ENCODE measurements at places on chromosomes 7 and 10. TPM values are rescaled to one million over a fixed set of nuclear protein-coding genes. Genes with fewer than 3 reads are reported as not detected.

Gene CALML5
- not detected for total RNA-seq

DNA sequence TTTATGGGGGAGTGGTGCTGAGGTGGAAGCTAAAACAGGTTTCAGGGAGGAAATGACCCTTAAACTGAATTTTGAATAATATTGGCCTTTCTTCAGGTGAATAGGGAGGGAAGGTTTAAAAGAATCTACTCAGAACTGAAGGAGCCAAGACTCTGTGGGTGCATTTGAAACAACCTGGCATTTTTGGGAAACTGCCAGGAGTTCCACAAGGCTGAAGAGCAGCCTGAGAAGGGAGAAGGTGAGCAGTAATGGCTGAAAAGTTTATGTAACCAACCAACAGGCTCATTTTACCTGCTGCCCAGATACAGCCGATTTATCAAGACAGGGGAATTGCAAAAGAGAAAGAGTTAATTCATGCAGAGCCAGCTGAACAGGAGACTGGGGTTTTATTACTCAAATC lies 4.0 kb upstream of the PANK1 start:
- DNase-seq: no peak

DNA sequence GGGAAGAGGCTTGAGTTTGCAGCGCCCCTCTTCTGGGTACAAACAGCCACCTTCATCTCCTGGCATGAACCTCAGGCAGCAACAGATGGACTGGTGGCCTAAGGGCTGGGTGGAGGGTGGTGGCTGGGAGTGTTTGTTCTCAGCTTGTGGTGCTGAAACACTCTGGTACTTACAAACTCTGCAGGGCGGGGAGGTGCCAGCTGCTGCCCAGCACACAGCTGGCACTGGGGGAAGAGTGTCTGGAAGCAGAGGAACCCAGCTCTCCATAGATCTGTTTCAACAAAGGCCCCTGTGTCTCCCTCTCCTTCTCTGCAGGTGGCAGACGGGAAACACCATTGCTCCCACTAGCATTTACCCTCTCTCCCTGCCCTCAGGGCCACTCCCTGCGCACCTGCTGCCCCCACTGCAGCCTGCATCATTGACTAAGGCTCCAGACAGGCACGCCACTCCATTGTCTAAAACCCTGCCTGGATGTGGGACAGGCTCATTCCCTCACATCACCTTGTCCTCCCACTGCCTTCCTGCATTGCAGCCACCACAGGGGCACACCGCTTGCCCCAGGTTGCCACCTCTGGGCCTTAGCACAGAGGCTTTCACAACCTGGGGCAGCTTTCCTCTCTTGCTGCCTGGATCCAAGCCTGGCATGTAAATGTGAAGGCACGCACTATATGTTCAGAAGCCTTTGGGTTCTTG lies 6.5 kb downstream of the ARHGAP22 start:
- no peak for DNase-seq

DNA sequence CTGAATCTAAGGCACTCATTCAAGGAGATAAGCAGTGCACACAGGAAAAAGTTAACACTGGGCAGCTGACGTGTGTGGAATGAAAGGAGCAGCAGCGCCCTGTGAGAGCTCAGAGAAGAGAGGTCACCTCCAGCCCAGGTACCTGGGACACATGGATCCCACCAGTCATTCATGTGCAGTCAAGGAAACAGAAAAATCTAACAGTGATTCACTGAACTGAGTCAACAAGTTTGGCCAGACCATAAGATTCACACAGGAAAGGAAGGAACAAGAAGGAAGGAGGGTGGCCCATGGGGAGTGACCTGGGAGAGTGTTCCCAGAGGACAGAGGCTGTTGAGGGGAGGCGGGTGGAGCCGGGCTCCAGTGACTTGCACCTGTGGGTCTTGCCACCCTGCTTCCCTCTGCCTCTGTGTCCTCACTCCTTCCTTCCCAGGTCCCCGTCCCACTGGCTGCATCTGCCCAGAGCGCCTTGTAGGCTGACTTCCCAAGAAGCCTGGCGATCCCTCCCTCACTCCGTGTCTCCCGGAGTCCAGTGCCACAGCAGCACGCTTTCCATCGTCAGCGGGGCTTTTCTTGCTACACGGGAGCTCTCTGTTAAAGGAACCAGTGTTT lies 27.7 kb downstream of the RNF32 start:
- DNase-seq: no peak

DNA sequence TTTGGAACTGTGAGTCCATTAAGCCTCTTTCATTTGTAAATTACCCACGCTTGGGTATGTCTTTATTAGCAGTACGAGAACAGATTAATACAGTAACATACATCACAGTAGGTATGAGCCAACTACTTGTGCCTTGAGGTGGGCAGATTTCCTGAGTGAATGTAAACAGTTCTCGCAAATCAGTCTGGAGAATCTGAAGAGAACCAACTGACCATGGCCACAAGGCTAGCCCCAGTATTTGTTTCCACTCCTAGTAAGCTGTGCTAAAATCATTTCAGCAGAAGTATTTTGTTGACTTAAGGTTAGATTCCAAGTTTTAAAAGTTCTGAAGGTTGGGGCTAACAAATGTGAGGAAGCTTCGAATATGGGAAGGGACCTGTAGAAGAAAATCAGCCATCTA lies 82.9 kb downstream of the NOD1 start:
- no peak for DNase-seq
